NCI-H748 treated with DMSO at 0.1 percent for 48 hours (cell line): ENCODE measurements at places on chromosomes 5 and 9.

- DNase-seq, result no peak
Observed at GRCh38 chr9:113633782-113634595, 170.5 kb downstream of the RGS3 start.

DNA sequence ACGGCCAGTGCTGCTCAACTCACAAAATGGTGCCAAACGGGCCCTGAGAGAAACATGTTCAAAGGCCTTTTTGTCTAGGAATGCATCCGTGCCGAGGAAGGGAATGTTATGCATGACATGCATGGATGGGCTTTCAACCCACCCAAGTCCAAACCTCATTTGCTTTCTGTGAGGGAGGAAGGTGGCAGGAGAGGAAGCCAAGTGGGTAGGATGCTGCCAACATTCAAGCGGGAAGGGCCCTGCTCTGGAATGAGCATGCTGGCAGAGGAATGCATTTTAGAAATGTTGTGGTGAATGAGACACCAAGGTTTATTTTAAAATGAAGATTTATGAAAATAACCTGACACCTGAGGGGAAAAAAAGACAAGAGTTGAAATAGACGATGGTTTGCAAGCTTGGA lies 479.1 kb downstream of the CCDC171 start:
- DNase-seq, result no peak

DNA sequence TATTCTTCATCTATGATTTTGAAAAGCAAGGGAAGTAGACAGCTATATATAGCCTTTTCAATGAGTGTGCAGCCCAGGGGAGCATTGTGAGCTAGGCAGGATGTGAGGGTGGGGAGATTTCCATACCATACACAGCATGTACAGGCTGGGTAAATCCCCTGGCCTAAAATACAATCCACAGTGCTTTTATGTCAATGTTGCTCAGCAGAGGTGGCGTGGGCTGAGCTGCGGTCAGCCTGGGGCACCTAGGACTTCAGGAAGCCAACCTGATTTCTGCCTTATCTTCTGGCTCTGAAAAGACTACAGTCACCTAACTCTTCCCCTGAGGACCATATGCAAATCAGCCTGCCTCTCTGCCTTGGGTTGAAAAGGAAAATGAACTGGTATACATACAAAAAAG lies 6.3 kb upstream of the GARIN3 start:
- no peak for DNase-seq

DNA sequence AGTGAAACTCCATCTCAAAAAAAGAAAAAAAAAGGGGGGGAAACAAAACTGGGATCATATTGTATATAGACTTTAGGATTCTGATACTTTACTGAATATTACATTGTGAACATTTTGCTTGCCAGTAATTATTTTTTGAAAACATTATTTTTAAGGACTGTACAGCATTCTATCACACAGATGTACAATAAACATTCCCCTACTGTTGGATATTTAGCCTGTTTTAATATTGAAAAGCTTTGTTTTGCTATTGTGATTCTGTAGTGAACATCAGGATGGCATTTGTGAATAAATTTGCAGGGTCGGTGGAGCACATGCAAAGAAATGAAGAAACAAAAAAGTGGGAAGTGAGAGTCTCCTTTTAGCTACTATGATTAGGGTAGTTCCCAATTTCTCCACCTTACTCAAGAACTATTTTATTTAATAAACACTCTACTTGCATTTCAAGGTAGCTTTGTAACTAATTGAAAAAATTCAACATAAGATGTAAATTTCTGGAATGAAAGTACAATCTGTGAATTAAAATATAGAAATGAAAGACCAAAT lies 18.7 kb downstream of the RASGRF2 start:
- no peak for DNase-seq

DNA sequence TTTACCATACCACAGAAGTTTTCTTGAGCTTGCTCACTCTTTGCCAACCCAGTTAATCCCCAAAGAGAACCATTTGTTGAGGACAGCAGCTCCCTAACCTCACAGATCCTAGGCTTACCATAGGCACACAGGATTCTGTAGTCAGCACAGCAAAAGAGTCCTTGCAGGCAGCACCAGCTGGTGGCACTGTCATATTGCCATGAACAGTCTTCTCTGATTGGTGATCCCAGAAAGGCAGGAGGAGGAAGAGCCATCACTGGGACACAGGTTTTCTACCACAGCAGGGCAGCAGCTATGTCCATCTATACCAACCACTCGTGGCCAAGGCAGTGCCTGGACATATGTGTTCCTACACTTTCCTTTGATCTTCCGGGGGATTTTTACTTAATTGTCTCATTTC lies 297.1 kb upstream of the CD180 start:
- peak; percentile 53 for DNase-seq

- no peak for DNase-seq
Observed at GRCh38 chr5:59042201-59043055, 459.6 kb downstream of the RAB3C start.

DNA sequence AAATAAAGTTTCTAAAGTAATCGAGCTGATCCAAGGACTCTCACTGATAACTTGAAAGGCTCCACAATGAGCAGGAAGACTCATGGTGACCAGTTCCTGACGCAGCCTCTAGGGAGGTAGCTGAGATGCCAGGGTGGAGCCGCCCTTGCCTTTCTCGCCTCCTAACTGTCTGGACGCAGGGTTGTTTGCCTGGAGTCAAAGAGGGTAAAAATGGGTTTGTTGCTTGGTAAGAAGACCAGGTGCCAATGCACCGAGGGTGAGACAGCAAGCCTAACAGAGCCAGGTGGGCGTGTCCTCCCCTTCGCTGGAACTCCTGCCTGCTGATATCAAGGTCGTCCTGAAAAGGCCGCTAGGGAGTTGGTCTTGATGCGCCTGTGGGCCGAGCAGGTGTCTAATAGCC lies 48.6 kb upstream of the FCN1 start:
- DNase-seq, result no peak

DNA sequence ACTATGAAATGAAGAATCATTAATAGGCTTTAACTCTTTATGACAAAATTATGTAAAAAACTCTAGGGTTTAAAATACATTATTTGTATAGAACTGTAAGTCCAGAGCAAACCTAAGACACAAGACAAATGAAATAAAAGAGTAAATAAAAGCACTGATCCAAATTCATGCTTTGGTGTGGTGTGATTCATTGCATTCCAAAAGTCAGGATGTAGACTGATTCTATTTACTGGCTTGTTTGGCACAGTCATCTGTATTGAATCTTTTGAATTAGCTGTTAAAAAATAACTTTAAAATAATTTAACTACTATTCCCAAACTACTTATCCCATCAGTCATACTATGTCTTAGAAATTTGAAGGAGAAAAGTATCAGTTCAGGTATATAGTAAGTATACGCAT lies 31.1 kb downstream of the IL4 start:
- DNase-seq, result no peak

DNA sequence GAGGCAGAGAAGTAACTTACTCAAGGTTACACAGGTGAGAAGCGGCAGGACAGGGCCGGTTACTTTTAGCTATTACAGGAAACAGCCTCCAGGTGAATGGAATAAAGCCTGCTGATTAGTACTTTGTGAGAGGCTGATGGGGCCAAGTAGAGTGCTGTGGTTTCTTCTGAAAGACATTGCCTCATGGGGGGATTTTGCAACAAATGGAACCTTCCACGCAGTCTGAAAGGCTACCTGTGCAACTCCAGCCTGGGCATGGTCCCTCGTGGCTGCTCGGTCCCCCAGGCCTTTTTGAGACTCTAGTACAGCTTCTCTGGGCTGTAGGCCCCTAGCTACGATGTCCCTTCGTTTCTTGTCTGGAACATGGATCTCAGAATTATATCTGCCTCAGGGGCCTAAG lies 2.0 kb downstream of the TMEM268 start:
- DNase-seq, result no peak

- DNase-seq, result no peak
Observed at GRCh38 chr5:117551236-117551635, 976.6 kb upstream of the SEMA6A start.

- no peak for DNase-seq
Observed at GRCh38 chr5:117456866-117457470, 882.3 kb upstream of the SEMA6A start.

GRCh38 chr5:74020503-74020902 lies 394.5 kb downstream of the ARHGEF28 start:
- no peak for DNase-seq

DNA sequence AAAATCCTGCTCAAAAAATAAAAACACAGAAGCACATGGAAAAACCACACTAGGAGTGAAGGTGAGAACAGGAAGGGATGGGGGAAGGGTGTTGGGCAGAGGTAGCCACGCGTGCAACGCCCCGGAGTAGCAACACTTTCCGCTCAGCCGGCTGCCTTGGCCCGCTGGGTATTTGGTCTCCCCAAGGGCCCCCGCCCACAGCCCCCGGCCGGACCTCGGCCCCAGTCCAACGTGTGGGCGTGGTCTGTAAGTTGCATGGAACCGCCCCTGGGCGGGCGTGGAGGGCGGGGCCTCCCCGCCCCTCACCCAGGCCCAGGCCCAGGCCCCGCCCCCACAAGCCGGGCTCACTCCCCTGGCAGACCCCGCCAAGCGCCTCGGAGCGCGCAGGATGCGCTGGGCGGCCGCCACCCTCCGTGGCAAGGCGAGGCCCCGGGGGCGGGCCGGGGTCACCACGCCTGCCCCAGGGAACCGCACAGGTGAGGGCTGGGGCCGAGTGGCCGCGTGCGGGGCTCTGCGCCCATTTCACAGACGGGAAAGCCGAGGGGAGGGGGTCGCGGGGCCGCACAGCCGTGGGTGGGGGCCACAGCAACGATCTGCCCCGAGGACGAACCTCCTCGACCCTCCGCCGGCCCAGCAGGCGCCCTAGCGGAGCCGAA lies at the start of gene SUSD3:
Gene SUSD3 (plus strand): TSS at position 347 of the 656 bp plus-strand sequence. CDS start 42 bp downstream, at position 389.
- DNase-seq, result no peak

- no peak for DNase-seq
Observed at GRCh38 chr9:22005702-22006606, 3.2 kb downstream of the CDKN2B start.

- DNase-seq, result no peak
Observed at GRCh38 chr5:143350751-143351602, 52.5 kb downstream of the NR3C1 start.

- no peak for DNase-seq
Observed at GRCh38 chr9:136110082-136111061, 8.3 kb downstream of the TMEM250 start.

DNA sequence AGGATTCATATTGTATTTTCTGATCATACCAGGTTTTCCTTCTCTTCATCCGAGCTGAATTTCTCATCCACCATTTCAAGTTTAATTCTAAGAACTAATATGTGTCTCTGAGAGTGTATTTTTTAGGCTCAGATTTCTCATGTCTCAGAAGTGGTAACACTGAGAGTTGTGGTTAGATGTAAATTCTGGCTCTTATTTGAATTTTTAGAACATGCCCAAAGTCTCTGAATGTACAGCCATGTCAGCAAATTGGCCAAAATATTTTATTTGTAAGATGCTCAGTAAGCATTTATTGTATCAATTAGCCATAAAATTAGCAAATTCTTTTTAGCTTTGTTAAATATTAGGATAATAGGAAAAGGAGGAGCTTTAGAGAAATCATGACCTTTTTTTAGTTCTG lies 16.6 kb downstream of the SV2C start:
- DNase-seq, result no peak

GRCh38 chr9:124779368-124780059 lies 2.6 kb downstream of the OLFML2A start:
- no peak for DNase-seq

- DNase-seq, result no peak
Observed at GRCh38 chr5:129382921-129383672, 77.0 kb upstream of the ADAMTS19 start.

GRCh38 chr9:91180240-91180929 lies 181.3 kb downstream of the AUH start:
- DNase-seq, result no peak

GRCh38 chr5:35138232-35138631 lies 90.5 kb upstream of the AGXT2 start:
- no peak for DNase-seq

DNA sequence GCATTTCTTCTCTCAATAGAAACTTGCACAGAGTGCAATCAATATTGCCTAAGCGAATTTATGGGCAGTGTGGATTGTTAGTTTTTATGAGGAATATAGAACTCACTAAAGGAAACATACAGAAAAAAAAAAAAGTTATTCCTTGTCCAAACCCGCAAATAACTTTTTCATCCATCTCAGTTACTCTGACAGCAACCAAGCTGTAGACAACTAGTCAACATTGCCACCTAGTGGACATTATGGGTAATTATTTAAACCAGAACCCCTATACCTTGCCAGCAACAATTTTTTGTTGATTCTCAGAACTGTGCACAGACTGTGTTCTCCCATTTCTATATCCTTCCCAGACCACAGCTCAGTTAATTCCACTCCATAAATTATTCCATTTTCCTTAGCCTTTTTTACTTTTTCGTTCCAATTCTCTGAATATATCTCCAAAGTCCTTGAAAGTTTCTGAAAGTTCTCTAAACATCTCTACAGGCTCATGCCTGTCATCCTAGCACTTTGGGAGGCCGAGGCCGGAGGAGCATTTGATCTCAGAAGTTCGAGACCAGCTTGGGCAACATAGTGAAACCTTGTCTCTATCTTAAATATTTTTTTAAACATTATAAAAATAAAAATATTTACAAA lies 2.6 kb upstream of the AFAP1L1 start:
- DNase-seq, result peak; percentile 63

GRCh38 chr9:92562461-92562967 lies 26.7 kb upstream of the ECM2 start:
- no peak for DNase-seq

GRCh38 chr5:63029891-63030290 lies 451.3 kb downstream of the LRRC70 start:
- DNase-seq, result no peak

- no peak for DNase-seq
Observed at GRCh38 chr9:4803670-4804530, 11.2 kb downstream of the RCL1 start.

- DNase-seq, result no peak
Observed at GRCh38 chr9:84270847-84271530, 69.6 kb downstream of the SLC28A3 start.

DNA sequence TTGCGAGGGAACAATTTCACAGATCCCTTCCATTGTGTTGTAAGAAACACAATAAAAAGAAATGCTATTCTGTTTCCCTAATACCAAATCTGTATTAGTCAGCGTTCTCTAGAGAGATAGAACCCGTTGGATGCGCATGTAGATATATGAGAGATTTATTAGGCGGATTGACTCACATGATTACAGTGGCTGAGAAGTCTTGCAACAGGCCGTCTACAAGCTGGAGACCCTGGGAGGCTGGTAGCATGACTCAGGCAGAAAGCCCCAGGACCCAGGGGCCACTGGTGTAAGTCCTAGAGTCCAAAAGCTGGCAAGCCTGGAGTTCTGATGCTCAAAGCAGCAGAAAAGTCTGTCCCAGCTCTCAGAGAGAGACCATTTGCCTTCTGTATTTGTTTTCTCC lies 18.4 kb upstream of the IL17B start:
- no peak for DNase-seq

DNA sequence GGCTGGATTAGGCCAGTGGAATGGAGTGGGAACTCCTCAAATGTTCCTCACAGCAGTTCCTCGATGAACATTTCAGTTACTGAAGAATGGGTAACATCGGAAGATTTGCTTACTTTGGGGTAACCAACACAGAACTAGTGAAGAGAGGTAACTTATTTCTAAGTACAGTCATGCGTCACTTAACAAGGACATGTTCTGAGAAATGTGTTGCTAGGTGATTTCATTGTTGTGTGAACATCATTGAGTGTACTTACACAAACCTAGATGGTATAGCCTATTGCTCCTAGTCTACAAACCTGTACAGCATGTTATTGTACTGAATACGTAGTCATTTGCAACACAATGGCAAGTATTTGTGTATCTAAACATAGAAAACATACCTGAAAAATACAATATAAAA lies 228.3 kb downstream of the MAST4 start:
- DNase-seq, result no peak
